ENCODE measurements at places on chromosomes 12 and 14. TPM values are rescaled to one million over a fixed set of nuclear protein-coding genes. Genes with fewer than 3 reads are reported as not detected.

DNA sequence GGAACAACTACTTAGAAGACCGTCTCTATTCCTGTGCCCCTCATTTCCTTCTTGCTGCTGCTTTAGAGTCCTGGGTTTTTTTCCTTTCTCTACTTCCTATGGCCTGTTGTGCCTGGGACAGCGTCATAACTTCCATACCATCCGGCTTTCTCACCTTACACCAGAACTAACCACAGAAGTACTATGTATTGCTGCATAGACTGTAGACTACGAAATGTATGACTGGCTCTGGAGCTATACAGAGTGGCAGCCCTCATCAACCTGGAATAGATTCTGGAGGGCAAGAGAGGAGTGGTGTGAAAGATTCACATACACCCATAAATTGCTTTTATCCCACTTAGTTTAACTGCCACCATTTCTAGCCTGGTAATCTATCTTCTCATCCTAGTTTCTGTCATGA is 16.9 kb upstream of the SRP54 start:
- no peak for DNase-seq

DNA sequence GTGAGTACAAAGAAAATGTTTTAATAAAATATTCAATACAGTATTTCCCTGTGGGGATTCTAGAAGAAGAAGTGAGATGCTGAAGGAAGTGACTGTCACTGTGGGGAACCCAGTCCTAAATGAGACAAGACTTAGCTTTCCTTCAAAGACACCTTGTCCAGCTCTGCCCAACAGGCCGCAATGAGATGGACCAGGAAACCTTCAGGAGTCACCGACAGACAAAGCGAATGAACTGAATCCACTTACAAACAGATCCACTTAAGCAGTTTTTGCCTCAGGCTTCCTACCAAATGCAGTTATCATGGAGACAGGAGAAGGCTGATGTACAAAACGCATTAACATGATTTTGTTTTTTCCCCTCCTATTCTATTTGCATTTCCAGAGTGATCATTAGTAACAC is 9.6 kb downstream of the KCNJ8 start:
- no peak for DNase-seq

DNA sequence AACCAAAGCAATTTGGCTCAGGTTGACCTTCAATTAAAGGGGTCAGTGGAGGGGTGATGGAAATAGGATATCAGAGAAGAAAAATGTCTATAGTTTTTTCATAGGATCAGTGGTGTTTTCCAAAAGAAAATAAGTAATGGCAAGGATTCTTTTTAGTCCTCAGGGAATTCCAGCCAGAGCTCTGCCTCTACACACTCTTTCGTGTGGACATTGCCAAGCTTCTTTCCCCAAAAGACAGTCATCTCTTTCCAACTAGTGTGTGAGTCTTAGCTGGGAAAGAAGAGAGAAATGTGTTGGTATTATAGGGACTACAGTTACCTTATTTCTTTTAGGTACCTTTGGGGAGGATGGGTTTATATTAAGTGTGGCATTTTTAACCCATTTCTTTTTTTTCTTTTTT is 46.5 kb downstream of the RBMS2 start:
- no peak for DNase-seq

- DNase-seq, result no peak
Measured at GRCh38 chr12:105453316-105453715, 122.8 kb downstream of the C12orf75 start.

DNA sequence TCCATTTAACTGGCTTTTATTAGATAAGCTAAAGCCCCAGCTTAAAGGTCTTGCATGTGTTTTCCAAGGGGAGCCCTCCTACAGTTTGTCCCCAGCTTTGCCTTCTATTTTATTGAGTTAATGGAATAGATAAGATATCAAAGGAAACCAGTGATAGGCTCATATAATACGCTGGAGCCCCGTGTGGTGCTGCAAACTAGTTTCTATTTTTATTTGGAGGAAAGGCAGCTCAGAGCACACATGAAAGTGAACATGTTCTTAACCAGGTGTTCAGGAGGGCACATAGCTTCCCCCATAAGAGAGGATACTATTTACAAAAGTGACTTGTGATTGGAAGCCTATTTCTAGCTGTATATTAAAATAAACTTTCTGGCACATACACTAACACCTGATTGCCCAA is 251.7 kb downstream of the PDZRN4 start:
- no peak for DNase-seq

GRCh38 chr12:43097471-43097870 is 454.5 kb downstream of the ADAMTS20 start:
- DNase-seq, result no peak

- DNase-seq, result peak; percentile 2
Measured at GRCh38 chr14:105885561-105886320, 359.4 kb downstream of the TMEM121 start.

GRCh38 chr12:47409310-47409987 is 296.4 kb downstream of the RPAP3 start:
- no peak for DNase-seq

DNA sequence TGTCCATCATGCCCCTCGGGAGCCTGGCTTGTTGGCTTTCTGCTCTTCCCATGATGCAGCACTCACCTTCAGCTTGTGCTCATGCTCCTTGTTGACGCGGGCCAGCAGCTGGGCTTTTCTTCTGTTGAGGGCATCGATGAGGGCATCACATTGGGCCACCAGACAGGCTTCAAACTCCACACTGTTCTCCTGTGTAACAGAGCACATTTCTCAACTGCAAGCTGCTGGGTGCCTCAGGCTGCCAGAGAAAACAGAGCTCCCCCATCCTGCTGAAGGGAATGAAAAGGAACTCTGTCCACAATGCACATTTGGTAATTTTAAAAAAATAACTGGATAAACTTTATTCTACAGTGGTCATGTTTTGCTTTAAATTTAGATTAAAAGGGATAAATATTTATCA is 72.1 kb downstream of the TRIM9 start:
- DNase-seq, result no peak

- no peak for DNase-seq
Measured at GRCh38 chr12:53004178-53004577, 2.1 kb upstream of the EIF4B start.

DNA sequence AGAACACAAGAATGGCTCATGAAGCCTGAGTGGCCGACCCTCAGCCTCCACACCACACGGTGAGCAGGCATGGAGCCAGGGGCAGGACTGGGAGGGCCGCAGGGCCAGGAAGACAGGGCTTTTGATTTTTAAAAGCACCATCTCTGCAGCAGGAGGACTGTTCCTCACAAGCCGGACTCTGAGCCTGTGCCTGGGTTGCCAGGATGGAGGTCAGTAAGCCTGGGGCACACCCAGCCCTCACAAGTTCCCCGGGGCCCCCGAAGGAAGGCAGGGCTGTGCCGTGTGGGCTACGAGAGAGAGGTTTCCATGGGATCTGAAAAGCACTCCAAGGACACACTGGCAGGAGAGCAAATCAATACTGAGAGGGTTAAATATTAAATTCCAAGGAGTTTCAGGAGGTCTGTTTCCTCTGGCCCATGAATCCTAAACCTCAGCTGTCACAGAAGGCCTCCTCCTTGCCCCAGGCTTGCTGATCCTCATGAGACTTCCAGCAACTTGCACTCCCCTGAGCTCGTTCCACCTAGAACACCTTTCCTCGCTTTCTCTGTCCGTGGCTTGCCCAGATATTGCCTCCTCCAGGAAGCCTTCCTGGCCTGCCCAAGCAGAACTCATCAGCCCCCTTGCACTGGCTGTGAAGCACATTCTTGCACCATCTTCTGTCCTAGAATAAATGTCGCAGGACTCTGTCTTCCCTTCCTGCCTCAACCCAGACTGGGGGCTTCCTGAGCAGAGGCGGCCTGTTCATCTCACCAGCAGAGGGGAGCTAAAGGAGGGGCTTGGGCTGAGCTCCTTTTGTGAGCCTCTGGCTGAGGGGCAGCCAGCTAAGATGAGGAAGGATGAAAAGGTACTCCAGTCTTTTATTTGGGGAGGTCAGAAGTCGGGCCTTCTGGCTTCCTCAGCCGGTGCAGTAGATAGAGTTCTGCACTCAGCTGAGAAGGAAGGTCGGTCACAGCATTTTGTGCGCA is 64.6 kb downstream of the CCDC88C start:
- no peak for DNase-seq

DNA sequence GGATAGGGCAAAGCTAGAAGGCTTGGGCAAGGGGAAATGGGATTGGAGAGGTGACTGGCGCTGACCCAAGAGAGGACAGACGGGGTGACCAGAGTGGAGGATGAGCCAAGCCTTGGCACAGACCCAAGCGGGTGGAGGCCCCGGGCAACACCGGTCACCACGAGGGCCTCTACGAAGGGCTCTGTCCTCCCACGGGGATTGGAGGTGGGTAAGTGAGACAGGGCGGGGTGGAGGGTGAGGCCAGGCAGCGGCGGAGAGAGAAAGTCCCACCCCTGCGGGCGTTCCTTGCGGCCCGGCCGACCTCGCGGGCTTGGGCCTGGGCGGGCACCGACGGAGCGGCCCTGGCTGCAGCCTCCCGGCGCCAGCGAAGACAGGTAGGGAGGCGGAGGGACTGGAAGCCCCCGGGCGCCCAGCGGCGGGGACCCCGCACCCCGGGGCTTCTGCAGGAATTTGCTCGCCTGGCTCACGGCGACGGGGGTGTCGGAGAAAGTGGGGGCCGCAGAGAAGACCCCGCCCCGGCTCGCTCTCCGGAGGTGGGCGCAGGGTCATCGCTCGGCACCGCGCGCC is at the start of gene PAPLN:
PAPLN (plus strand) TSS at position 288 of the 567 bp plus-strand sequence. CDS start 2,273 bp downstream, outside the sequence.
- DNase-seq, result no peak

DNA sequence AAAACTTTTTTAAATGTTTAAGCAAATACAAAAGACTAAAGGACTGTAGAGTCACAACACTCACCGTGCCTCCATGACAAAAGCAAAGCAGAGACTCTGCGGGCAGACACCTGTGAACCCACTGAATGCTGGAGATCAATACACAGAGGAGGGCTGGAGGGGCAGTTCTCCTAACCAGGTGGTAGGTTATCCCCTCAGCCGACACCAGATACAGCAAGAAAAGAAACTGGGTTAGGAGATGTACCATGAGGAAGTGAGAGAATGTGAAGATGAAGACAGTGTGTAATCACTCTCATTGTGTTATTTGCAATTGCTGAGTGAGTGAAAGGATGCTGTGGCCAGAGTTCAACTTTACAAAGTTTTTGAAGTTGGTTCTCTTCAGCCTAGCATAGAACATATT is 480.3 kb downstream of the BCL11B start:
- DNase-seq, result no peak

- DNase-seq, result no peak
Measured at GRCh38 chr12:76764856-76765255, 941 bp downstream of the ZDHHC17 start.

DNA sequence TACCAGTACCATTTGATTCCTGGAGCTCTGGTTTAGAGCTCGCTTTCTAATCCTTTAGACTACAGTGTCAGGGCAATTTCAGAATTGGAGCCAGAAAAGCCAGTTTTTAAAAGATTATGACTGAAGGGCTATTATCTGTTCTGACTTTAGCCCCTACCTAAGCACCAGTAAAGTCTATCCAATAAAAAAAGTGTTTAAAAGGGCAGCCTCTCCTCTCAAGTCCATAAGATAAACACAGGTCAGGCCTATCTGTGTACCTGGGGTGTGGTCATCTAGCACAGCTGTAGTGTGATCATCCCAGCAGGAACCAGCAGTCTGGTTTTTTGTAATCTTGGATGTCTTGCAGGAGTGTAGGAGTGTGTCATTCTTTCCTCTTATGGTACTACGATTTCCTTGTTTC is 6.6 kb downstream of the APPL2 start:
- DNase-seq, result no peak

DNA sequence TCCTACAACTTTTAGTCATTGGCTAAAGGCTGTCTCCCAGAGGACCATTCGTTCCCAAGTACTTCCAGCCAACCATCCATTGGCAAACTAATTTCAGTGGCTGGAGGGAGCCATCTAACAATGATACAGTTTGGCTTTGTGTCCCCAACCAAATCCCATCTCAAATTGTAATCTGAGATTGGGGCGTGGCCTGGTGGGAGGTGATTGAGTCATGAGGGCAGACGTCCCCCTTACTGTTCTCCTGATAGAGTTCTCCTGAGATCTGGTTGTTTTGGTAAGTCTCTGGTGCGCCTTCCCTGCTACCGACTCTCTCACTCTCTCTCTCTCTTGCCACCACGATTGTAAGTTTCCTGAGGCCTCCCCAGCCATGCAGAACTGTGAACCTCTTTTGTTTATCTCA is 99.7 kb upstream of the FUT8 start:
- DNase-seq, result no peak

- DNase-seq, result no peak
Measured at GRCh38 chr14:88269806-88270420, 53.2 kb downstream of the KCNK10 start.

- no peak for DNase-seq
Measured at GRCh38 chr14:91350483-91350812, 67.2 kb downstream of the CCDC88C start.

GRCh38 chr12:5364036-5364770 is 67.7 kb upstream of the NTF3 start:
- DNase-seq, result no peak

DNA sequence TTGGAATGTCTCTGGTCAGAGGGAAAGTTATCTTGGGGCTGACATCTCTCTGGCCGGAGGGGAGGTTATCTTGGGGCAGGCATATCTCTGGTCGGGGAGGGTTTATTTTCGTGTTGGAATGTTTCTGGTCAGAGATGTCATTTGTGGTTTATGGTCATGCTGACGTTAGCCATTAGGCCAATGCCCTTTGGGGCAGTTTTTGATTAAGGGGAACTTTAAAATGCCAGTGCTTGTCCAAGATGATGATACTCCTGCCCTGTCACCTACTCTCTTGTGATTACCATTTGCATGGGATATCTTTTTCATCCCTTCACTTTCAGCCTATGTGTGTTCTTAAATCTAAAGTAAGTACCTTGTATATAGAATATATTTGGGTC is 29.0 kb upstream of the A2M start:
- DNase-seq, result no peak

- no peak for DNase-seq
Measured at GRCh38 chr12:11446372-11446771, 51.0 kb upstream of the PRB2 start.

DNA sequence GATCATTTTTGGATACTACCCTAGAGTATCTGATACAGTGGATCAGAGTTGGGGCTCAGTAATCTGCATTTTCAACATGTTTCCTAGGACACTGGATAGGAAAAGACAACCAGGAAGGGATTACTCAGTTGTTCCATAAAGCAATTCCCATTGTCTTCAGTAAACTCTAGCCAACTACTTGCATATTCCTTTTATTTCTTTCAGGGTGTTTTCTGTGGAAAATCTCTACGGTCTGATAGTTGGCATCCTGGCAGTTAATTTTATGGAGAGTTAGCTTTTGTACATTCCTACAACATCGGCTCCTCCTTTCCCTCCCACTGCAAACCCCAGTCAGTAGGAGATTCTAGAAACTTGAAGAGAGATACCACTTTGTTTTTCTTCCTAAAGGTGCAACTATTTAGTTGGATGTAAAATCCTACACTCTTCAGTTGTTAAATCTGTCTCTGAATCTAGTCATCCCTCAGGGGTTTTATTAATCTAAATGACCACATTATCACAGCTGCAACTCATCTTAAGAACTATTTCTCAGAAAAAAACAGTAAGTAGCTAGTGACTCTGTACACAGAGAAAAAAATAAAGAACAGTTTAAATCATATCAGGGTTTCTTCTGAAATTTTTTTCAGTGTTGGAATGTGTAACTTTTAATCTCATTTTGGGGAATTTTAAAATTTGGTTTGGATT is 103.9 kb downstream of the PDE3A start:
- DNase-seq, result no peak

- DNase-seq, result peak; percentile 29
Measured at GRCh38 chr12:82708061-82708879, 21.6 kb downstream of the TMTC2 start.

PDZRN4 gene
- total RNA-seq, result 0.14 TPM

RPS6KA5 gene
- total RNA-seq, result 6.4 TPM

HCAR3 gene
- total RNA-seq, result not detected

HOTAIR gene
- total RNA-seq, result not detected

KRT79 gene
- total RNA-seq, result not detected

AMN gene
- total RNA-seq, result not detected

C3AR1 gene
- 5.5 TPM for total RNA-seq

FAM181A gene
- not detected for total RNA-seq
